ENCODE measurements at places on chromosomes 4 and X.

DNA sequence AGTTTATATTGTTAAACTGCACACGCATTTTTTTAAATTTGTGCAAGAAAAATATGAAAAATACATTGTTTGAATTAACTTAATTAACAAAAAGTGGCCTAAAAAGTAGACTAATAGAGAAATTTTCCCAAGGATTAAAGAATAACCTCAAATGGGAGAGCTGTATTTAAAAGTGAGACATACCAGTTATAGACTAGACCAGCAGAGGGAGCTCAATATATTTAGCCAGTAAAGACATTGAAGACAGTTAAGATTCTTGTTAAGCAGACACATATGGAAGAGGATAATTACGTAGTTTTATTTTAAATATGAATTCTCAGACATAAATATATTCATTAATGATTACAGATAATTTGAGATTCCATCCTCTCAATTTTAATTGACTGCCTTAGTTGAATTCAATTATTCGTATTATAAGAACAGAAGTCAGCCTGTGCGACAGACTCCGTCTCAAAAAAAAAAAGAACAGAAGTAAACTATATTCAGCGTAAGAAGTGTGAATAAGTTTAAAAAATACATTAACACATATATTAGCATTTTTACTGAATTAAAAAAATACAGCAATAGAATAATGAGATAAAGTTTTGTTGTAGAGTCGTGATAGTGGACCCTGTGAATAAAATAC is 64.8 kb downstream of the GLRA3 start:
- no peak for DNase-seq

DNA sequence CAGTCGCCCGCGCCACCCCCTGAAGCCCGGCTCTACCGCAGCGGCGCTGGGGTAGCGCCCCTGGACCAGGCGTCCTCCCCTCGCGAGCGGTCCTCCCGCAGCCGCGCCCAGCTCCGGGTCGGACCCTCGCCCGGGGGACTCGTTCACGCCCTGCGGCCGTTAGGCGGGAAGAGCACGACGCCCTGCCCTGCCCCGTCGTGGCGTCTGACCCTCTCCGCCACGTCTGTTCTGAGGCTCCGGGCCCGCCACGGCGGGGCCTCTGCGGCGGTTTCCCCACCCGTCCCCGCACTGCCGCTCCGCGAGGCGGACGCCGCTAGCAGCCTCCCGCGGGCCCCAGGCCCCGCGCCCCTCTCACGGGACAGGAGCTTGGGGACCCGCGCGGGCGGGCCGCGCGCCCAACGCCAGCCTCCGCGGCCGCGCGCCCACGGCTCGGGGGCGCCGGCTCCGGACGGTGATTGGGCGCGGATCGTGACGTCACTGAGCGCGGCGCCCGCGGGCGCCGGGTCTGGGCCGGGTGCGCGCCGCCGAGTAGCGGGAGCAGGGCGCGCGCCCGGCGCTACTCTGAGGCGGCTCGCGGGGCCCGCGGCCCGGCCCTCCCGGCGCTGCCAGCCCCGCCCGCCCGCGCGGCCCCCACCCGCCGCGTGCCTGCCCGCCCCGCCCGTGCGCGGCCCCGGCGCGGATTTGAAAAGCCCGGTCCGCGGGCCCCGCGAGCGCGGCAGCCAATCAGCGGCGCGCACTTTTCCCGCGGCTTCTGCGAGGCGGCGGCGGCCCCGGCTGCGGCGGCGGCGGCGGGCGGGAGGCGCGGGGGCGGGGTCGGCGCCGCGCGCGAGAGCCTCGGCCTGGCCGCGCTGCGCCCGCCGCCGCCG is at the start of gene NSD2:
Gene NSD2, plus strand, starts transcription at position 816 of the 866 bp plus-strand sequence. CDS start 29,262 bp downstream, outside the sequence.
- DNase-seq, result peak; percentile 51

DNA sequence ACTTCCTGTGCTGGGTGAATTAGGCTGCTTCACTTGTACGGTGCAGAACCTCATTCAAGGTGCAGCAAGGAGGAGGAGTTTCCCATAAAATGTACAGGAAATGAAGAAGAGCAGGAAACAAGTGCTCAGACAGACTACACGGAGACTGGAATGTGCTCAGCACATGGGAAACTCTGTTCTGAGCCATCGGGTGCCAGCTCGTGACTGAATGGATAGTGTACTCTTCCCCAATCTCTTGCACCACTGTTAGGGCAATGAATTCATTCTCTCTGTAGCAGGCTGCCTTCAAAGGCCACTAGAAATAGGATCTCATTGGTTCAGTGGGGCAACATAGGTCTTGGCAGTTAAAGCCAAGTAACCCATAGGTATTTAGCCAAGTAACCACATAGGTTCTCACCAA is 200.0 kb upstream of the LDB2 start:
- no peak for DNase-seq

- peak; percentile 91 for DNase-seq
These were observed 7.1 kb downstream of the CCDC160 start for GRCh38 chrX:134244043-134244442.

DNA sequence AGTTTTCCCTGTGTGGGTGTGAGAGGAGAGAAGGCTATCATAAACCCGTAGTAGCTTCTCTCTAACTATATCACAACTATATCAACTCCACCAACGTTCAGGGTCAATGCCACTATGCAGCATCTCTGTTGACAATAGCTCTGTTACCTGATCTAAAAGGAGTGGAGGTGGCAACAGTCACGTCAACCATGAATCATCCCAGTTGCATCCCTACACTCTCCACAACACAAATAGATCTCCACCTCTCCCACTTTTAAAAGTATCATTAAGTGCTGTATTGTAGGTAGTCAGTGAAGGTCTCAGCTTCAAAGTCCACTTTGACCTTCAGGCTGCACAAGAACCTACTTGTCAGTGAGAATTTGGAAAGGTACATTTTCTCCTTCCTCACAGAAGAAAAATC is 600.5 kb upstream of the GRIA3 start:
- DNase-seq, result no peak

DNA sequence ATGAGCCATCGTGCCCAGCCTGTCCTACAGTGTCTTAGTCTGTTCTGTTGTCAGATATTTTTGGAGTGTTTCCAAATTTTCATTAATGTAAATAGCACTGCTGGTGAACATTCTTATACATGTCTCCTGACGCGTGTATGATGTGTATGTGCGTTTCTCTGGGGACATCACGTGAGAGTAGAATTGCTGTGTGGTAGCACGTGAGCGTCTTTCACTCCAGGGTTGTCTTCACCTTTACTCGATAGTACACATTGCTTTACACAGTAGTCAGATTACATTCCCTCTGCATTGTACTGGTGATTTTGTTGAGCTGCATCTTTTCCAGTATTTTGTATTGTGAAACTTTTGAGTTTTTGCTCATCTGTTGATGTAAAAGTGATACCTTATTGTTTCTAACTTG is 60.0 kb downstream of the ARHGAP10 start:
- no peak for DNase-seq

DNA sequence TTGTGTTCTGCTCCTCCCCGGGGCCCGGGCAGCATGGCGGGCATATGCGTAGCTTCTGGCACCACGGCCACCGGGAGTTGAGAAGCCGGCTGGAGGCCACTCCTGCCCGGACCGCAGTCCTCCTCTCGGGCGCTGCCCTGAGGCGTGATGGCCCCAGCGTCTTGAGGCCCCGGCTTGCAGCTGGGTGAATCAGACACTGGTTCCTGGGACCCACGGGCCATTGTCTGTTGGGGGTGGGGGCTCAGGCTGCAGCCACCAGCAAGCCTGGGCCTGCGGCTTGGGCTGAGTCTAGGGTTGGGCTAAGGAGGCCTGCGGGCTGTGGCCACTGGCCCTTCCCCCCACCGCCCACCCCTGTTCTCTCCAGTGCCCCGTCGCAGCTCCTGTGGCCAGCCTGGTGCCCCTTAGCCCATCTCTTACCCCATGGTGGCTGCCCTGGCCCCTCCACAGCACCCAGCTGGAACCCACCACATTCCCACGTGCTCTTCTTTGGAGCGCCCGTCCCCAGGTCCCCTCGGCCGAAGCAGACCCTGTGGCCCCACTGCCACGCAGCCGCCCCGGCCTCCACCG is 6.7 kb upstream of the UVSSA start:
- DNase-seq, result no peak

GRCh38 chr4:127555106-127555505 is 77.7 kb upstream of the INTU start:
- DNase-seq, result no peak

DNA sequence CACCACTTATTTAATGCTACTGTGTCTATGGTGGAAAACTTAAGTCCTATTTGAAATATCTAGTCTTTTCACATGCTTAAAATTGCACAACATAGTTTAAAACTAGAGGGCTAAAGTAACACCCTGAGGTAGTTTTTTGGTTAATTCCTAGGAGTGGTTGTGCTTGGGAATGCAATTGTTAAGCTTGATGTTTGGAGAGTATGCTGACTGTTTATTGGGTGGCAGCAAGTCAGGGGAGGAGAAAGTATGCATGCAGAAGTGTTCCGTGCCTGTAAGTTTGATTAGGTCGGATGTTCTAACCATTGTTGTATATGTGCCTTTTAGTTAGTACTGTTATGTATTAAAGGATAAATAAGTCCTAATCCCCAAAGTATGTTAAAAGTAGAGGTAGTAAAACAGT is 40.5 kb downstream of the CXCL8 start:
- DNase-seq, result no peak

DNA sequence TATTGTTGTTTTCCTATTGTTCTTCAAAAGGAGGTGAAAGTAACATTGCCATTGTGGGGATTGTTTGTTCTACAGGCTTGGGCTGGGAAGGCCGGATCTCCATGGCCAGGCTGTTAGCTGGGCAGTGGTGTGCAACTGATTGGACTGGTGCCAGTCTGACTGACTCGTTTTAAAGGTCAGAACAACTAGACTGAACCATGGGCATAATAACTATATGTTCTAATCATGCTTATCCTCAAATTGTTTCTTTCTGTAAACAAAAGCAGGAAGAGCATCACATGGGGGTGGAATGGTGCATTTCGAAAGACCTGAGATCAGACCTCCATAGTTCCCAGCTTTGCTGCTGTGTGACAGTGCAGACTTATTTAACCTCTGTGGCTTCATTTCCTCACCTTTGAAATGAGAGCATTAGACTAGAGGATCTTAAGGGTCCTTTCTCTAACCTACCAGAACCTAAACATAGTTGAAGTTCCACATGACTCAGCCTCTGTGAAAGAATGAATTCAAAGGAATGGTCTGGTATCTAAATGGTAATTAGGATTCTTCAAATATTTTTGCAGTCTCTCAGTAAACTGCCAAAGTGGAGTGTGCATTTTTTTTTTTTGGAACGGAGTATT is 66.7 kb upstream of the PGRMC2 start:
- DNase-seq, result peak; percentile 94

DNA sequence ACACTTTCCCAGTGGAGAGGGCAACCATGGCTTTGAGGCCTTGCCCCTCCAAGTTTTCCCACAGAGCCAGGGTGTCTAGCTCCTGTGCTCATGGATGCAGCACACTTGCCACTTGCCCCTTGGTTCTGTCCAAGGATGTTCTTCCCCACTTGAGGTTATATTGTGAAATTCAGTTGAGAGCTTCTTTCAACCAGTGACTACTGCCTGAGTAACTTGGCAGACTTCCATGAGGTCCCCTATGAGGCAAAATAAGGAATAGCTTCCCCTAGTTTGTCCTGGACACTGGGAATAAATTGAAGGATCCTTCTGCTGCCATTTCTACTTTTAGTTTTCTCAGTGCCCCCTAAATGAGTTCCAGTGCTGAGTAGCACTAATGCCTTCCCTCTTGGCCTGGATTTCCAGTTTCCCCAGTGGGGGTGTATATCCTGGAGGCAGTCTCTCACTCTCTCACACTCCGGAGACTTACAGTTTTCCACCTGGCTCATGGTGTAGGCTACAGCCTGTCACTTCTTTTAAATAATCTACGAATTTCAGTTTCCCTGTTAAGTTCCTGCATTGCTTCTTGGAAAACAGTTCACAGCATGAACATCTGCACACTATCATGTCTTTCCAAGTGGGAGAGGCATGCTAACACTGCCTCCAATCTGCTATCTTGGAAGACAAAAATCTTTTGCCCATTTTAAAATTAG is 36.4 kb upstream of the ADH4 start:
- no peak for DNase-seq

DNA sequence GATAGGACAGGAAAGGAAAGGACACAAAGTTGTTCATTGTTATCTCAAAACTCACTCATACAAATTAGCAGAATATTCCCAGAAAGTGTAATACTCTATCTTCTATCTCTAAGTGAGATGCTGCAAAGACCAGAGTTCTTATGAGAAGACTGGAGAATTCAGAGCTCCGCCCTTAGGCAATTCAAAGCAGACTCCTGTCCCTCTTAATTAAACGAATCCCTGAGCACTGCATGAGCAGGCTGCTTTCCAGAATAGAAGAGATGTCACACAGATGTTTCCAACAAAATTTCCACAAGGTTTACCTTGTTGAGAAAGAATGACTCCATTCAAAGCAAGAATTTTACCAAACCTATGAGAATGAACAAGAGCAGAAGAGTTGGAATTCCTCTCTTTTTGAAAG is 630.8 kb upstream of the INTU start:
- no peak for DNase-seq

- DNase-seq, result no peak
These were observed 50.6 kb upstream of the TENM3 start for GRCh38 chr4:182192511-182193181.

DNA sequence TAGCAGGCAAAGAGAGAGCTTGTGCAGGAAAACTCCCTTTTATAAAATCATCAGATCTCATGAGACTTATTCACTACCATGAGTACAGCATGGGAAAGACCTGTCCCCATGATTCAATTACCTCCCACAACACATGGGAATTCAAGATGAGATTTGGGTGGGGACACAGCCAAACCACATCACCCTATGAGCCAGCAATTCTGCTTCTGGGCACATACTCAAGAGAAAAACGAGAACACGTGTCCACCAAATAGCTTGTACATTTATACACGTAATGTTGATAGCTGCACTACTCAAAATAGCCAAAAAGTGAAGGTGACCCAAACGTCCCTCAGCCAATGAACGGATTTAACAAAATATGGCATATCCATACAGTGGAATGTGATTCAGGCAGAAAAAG is 94.5 kb upstream of the DHRSX start:
- no peak for DNase-seq

DNA sequence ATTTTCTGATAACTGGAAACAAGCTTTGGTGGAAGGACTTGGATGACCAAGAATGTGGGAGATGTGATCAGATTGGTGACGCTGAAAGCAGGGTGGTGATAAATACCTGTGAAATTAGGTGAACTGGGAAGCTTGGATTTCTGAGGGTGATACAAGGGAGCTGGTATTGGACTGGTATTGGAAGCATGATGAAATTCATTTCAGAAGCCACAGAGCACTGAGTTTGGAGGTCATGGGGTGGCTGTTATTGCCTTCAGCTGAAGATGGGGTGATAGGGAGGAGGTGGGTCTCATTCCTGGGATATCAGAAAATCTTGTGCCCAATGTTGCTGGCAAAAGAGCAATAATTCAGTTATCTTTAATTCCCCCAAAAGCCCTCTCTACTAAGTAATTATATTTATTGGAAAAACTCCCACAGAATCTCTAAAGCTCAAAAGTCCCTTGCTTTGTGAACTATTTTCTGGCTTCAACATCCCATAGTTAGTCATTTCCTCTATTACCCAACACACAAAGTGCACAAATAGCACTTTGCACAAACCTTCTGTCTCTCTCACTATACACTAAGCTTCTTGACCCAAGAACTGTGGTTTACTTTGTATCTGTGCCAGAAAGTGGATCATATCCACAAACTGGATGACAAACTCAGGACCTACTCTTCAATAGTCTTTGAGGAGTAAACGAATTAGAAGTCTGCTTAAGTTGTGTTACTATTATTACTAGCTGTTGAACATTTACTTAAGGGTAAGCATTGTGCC is 23.1 kb upstream of the CAMK2D start:
- peak; percentile 53 for DNase-seq
